Osteoblast (primary cell): ENCODE measurements at places on chromosomes 16 and 17. TPM values are rescaled to one million over a fixed set of nuclear protein-coding genes. Genes with fewer than 3 reads are reported as not detected.

DNA sequence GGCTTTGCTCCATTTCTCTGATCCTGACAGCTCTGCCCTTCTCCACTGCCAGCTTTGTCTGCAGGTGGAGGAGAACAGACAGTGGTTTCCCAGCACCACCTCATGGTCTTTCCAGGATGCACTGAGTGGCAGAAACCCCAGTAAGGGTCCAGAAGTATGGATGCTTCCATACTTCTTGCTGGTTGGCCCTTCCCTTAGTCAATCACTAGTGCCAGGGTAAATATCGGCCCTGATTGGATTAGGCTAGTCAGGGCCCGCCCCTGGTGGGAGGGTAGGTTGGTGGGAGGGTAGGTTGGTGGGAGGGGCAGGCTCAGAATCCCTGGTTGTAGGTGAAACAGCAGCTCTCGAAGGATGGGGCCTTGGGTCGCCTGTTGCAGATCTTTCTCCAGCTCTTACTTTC is 10.2 kb downstream of the RNF213 start:
- peak; percentile 80 for DNase-seq

EVPL gene
- not detected in 2 replicates for total RNA-seq

DNA sequence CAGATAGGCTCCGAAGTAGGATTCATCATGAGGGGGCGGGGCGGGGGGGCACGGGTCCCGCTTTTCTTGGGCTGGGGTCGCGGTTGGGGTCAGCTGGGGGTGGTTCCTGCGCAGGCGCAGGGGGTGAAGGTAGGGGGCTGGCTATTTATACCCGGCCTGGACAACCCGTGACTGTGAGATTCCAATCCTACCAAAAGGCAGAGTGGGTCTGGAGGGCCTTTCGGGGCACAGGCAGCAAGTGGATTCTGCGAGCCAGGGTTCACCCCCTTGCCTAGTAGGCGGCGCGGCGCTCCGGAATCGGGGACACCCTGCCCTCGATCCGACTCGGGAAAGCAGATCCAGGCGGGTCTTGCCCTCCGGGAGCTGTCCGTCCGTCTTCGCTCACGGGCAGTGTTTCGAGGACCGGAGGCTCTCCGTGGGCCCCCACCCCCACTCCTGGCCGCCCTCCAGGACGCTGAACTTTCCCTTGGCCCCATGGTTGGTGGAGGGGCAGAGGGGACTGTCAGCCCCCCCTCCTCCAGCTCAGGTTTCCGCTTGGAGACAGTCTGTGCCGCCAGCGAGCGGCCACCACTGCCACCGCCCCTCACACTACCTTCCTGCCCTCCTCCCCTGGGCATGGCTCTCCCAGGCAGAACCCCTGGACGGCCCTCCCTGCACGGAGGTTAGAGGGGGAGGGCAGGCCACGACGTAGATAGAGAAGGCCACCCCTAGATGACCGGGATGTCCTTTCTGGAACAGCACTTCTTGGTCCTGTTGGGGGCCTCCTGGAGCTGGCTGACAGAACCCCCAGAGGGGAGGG is 634 bp downstream of the SLC2A4 start:
- peak; percentile 72 for DNase-seq

C1QTNF1 gene
- 13.8 and 14.4 TPM in 2 replicates for total RNA-seq

MT3 gene
- total RNA-seq = not detected in 2 replicates

TELO2 gene
- total RNA-seq = 12.4 and 18.1 TPM in 2 replicates

DNA sequence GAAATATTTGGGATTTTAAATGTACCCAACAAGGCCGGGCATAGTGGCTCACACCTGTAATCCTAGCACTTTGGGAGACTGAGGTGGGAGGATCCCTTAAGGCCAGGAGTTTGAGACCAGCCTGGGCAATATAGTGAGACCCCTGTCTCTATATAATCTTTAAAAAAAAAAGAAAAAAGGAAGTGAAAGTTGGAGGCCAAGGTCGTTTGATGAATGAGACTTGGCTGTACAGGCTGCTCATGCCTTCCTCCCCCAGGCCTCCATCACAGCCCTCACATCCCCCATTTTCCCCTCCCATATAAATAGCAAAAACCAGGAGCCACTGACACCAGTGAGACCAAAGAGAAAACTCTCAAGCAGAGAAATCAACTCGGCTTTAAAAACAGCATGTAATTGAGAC is 3.3 kb upstream of the CA7 start:
- no peak for DNase-seq

DNA sequence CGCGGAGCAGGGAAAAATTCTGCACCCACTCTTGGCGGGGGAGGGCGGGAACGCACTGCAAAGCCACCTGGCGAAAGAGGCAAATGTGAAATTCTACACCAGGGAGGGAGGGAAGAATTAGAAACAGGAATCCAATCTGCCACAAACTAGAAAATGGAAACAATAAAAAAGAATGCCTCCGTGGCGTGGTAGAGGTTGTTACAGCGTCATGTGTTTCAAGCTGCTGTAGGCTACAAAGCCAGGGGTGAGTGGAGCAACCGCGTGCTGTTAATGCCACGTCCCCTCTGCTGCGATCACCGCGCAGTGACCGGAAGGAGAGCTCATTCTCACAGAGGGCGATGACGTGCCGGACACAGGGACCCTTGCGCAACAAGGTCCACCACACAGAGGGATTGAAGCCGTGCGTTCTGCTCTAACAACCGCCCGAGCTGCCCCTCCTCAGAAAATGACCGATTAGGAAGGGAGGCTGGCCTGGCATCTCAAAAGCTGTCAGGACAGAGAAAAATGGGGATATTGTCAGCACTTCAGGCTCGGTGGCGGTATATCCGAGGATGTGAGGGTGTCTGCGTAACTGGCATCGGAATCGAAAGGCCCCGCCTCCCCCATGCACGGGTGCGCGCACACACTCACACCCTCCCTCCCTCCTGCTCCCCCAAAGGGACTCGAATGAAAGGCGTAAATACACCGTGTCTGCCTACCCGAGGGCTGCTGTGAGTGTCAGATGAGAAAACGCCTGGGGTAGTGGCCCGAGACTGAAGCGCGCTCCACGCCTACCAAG is 70.8 kb upstream of the TNRC6C start:
- DNase-seq = peak; percentile 95

DNA sequence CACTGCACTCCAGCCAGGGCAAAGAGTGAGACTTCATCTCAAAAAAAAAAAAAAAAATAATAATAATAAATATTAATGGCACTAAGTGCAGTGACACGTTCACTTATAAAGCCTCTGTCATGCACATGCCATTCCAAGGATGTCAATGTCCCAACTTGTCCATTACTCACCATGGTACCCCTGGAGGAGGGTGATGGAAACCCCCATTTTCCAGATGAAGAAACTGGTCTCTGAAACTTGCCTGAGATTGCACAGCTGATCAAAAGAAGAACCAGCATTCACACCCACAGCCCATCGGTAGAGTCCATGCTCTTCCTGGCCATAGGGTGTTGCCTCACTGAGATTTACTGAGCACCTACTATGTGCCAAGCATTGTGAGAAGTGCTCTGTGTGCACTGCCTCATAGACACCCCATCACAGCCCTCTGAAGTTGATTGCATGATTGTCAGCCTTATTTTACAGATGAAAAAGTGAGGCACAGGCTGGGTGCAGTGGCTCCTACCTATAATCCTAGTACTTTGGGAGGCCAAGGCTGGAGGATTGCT is 123.7 kb downstream of the ABCC1 start:
- DNase-seq = no peak

GRCh38 chr16:54652201-54652770 is 278.4 kb upstream of the IRX5 start:
- peak; percentile 80 for DNase-seq

DNA sequence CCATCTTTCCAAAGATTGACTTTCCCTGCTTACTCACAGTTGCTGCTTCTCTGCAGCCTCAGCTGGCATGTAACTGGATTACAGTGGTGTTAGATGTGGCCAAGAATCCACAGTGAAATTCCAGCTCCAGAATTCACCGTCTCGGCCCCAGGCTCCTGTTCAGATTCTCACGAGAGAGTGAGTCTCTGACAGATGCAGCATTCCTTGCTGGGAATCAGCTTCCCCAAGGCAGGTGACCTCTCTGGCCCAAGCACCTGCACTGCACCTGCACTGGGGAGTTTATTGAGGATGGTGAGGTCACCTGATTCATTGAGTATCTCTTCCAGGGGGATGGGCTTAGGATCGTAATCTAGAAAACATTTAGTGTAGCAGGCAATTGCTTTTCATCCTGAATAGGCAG is 600.5 kb upstream of the RBFOX1 start:
- no peak for DNase-seq

DNA sequence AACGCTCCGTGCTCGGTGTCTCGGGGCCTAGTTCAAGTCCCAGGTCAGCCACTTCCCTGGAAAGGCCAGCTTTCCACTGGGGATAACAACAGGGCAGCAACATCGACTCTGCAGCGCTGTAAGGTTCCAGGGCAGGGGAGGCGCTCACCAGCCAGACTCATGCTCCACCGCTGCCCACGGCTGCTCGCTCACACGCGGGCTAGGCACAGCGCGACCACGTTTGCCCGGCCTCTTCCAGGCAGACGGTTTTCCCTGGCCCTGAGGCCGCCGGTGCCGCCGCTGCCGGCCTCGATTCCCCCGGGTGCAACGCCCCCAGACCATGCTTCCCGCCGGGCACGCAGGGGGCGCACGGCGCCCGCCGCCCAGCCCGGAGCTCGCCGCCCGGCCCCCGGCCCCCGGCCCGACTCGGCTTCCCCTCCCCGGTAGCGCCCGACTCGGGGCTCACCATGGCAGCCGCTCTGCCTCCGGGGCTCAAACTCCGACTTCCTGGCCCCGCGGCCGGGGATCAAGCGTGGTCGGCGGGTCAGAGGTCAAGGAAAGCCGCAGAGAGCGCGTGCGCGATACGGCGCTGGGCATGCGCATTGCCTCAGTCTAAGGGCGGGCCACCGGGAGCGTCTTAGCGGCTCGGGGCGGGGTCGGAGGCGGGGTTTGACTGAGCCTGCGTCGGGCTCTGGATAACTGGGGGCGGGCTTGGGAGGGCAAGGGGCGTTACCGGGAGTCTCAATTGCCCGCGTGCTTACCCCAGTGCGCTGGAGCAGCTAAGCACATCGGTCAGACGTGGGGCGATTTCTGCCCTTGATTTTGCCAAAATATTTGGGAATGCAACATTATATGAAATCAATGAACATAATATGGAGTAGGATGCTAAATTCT is at the start of gene PAM16:
Gene PAM16, minus strand, starts transcription at position 535 of the 873 bp plus-strand sequence. Its CDS starts 87 bp downstream, at position 448.
- DNase-seq = peak; percentile 99

DNA sequence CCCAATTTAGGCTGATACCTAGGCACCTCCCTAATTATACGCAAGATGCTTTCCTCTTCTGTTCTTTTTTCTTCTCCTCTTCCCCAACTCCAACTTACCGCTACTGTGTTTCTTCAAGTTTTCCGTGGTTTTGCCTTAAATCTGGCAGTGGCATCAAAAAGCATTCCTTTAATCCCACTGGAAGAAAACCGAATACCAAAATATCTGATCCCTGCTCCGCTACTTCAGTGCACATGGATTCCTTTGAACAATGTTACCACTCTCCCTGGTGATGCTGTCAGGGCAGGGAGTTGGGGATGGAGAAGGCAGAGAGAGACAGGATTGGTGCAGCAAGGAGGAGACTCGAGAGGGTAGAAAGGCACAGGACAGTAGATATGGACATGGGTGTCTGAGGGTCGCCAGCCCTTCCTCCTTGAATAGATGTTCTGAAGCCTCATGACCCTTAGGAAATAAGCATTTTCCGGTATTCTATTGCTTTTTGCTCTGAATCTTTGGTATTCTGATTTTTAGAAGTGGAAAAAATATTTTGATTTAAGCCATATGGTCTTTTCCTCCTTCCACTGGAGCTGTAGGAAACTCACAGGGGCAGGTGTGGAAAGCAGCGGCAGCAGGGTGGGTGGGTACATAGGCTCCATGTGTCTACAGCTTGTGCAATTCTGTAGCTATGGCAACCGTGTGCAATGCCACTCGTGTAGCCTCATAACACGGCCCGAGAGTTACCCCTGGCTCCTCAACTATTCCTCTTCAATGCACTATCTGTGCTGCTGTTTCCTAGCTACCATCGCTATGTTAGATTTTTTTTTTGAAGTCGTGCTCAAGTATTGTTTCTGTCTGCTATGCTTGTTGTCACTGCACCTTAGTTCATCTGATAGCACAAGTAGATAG is 32.3 kb upstream of the TANC2 start:
- no peak for DNase-seq

CLEC3A gene
- total RNA-seq = not detected in 2 replicates

GRCh38 chr17:32741381-32741780 is 135.5 kb downstream of the MYO1D start:
- DNase-seq = peak; percentile 56

- DNase-seq = no peak
Observed at GRCh38 chr17:18944646-18945045, 7.3 kb upstream of the SLC5A10 start.

DNA sequence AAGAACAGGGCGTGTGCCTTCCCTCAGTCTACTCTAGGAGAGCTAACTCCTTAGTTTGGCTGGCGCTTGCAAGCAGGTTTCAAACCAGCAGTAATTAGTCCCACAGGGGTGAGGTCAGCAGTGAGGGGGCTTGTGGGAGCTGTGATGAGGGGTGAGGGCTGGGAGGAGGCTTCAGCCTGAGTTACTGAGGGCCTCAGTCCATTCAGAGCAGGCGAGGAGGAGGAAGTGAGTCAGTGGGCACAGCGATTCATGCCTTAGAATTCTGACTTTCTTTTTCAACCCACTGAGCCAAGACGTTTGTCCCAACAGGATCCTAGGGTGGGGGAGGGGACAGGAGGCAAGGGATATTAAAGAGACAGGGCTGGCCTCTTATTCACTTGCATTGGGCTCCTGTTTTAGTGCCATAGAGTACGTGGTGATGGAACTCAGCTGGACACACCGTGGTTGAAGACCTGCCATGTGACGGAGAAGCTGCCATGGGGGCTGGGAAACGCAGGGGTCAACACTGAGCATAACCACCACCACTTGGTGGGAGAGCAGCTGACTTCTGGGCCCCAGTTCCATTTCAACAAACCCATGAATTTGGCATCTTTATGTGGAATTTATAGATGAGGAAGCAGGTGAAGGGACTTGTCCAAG is 8.3 kb upstream of the ITGA3 start:
- DNase-seq = peak; percentile 95

DNA sequence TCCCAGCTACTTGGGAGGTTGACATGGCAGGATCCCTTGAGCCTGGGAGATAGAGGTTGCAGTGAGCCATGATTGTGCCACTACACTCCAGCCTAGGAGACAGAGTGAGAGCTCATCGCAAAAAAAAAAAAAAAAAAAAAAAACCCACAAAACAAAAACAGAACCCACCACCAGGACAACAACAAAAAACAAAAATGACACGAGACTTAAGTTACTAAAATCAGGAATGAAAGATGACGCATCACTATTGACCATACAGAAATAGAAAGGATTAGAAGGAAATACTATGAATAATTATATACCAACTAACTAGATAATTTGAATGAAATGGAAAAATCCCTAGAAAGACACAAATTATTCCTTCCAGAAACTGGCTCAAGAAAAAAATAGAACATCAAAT is 432.4 kb upstream of the PMFBP1 start:
- no peak for DNase-seq

- peak; percentile 91 for DNase-seq
Observed at GRCh38 chr17:75105126-75106080, 4.4 kb upstream of the ARMC7 start.

- DNase-seq = no peak
Observed at GRCh38 chr16:76114681-76115080, 162.5 kb upstream of the CNTNAP4 start.

- peak; percentile 93 for DNase-seq
Observed at GRCh38 chr16:87297918-87298631, 19.1 kb downstream of the C16orf95 start.

- DNase-seq = peak; percentile 82
Observed at GRCh38 chr16:4945560-4946502, 8.9 kb upstream of the PPL start.

SYCE1L gene
- total RNA-seq = not detected in 2 replicates

GRCh38 chr17:29177541-29177870 is 2.7 kb downstream of the MYO18A start:
- DNase-seq = peak; percentile 55

C17orf67 gene
- 0.36 and 0.88 TPM in 2 replicates for total RNA-seq
